ENCODE measurements at places on chromosomes 11 and 22.
A peak's percentile ranks its signal among the peaks of the same experiment; 100 is the strongest.

DNA sequence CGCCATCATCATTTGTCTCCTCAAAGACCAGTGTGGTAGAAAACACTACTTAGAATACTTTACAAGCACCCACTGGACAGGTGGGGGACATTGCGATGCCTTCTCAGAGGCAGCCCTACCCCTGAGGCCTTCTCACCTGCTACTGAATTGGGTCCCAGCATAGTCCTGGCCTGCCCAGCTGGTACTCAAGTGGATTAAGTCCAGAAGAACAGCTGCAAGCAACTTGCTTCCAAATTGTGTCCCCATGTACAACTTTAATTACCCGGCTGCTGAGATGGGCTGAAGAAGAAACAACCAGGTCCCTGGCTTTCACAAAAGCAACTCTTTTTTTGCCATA, 12.3 kb downstream of the ABTB2 start:
- H3K36me3 ChIP-seq, result no peaks in the 10 kb centered on the region
- peaks cover 21% of the 10 kb centered on the region for H3K4me1 ChIP-seq
- DNase-seq, result no peak
- no peak overlapping the region for H3K27ac ChIP-seq
- no peak overlapping the region for H3K4me3 ChIP-seq
- no peaks in the 10 kb centered on the region for H3K27me3 ChIP-seq

DNA sequence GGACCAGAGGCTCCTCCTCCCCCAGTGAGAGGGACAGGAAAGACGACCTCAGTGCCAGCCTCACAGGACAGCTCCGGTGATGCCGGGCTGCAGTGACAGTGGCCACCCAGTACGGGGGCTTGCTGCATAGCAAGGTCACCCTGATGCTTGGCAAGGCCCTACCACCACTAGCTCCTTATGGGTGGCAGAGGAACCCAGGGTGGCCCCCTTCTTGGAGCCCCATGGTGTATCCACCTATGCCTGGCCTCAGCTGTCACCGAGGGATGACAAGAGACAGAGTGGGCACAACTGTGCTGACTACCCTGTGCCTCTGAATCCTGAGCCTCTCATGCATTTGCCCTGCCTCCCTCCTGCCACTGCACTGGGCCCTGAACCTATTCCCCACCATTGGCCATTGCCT, 809.2 kb downstream of the TBC1D22A start:
- H3K4me1 ChIP-seq, result peaks cover 5% of the 10 kb centered on the region
- H3K4me3 ChIP-seq, result no peak overlapping the region
- DNase-seq, result no peak
- H3K27me3 ChIP-seq, result no peaks in the 10 kb centered on the region
- no peak overlapping the region for H3K27ac ChIP-seq

DNA sequence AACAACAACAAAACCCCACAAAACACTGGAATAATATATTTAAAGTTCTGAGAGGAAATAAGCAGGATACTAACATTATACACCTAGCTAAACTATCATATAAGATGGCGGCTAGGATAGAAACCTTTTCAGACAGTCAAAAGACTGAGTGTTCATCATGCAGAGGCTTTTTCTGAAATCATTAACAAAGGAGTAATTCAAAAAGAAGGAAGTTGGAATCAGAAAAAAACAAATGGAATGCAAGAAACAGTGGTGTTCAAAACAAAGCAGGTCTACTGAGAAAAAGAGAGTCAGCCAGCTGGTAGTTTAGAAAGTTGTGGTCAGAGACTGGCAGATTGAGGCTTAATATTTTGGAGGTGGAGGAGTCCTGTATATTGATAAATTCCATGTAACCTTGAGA, 30.1 kb upstream of the ZBTB44 start:
- H3K27me3 ChIP-seq, result no peaks in the 10 kb centered on the region
- H3K4me1 ChIP-seq, result no peaks in the 10 kb centered on the region
- no peak for DNase-seq

GRCh38 chr11:86954269-86955110, 705 bp downstream of the FZD4 start:
- H3K36me3 ChIP-seq, result peaks cover 23% of the 10 kb centered on the region
- H3K4me3 ChIP-seq, result peak overlapping the region; percentile 75
- no peak overlapping the region for H3K27ac ChIP-seq
- peaks cover 47% of the 10 kb centered on the region for H3K4me1 ChIP-seq
- DNase-seq, result peak; percentile 48

DNA sequence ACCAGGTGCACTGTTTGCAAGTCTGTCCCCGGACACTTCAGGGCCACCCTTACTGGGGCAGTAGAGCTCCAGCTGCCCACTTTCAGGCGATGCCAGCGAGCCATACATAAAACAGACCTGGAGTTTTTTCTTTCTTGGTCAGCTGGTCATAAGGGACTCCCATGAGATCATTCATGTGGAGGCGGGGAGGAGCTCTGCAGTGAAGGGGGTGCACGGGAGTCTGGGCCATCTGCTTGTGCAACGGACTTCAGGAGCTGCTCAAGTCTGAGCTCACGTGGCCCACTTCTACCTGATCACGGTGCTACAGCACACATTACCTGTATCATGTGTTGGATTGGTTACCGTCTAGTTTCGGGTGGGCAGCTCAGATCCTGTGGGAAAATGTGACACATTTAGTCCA, 9.2 kb upstream of the MRGPRF start:
- no peak overlapping the region for H3K4me3 ChIP-seq
- no peak overlapping the region for H3K27ac ChIP-seq
- H3K27me3 ChIP-seq, result no peaks in the 10 kb centered on the region

DNA sequence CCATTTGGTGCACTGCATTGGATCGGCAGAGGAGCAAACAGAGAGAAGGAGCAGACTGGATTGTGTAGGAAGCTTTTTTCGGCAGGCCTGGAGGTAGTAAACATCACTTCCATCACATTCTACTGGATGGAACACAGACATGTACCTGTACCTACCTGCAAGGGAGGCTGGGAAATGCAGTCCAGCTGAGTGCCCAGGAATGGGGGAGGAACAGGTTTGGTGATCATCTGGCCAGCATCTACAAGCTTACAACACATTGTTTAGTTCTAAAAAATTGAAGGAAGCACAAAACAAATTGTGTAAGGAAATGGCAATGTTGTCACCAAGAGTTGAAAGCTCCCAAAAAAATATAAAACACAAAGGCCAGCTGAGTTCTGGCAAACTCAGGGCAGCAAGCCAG, 19.1 kb downstream of the SMIM38 start:
- no peak for DNase-seq
- H3K27ac ChIP-seq, result no peak overlapping the region
- no peaks in the 10 kb centered on the region for H3K36me3 ChIP-seq
- H3K4me1 ChIP-seq, result no peaks in the 10 kb centered on the region

DNA sequence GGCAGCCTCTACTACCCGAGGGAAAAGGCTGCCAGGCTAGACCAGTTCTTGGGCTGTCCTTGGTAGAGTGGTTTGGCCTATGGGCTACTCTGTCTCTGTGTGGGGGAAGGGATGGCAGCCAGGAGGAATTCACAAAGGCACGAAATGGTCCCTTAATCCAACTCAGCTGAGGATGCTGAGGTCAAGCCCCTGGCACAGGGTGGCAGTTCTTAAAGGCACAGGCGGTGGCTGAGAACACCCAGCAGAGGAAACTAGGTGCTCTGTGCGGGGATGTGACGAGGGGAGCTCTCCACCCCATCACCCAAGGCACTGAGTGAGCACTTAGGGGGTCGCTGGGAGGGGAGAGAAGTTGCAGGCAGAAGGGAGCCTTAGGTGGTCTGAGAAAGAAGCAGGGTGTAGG, at the start of gene MFRP:
Gene MFRP (minus strand): TSS at position 101 of the 400 bp plus-strand sequence. CDS start 192 bp downstream, outside the sequence.
- no peak within 1 kb of the TSS for H3K4me3 ChIP-seq
- H3K27me3 ChIP-seq, result peaks cover 66% of the 10 kb centered on the region
- no peak for DNase-seq
- H3K27ac ChIP-seq, result no peak within 1 kb of the TSS

GRCh38 chr11:46616551-46617133, 385 bp downstream of the HARBI1 start:
- no peaks in the 10 kb centered on the region for H3K27me3 ChIP-seq
- H3K27ac ChIP-seq, result peak overlapping the region; percentile 97
- no peak for DNase-seq
- peaks cover 23% of the 10 kb centered on the region for H3K4me1 ChIP-seq
- H3K36me3 ChIP-seq, result peaks cover 7% of the 10 kb centered on the region
- H3K4me3 ChIP-seq, result peak overlapping the region; percentile 93

GRCh38 chr11:106017093-106017492, 4.9 kb downstream of the MSANTD4 start:
- DNase-seq, result no peak
- H3K27me3 ChIP-seq, result no peaks in the 10 kb centered on the region
- peaks cover 65% of the 10 kb centered on the region for H3K4me1 ChIP-seq

DNA sequence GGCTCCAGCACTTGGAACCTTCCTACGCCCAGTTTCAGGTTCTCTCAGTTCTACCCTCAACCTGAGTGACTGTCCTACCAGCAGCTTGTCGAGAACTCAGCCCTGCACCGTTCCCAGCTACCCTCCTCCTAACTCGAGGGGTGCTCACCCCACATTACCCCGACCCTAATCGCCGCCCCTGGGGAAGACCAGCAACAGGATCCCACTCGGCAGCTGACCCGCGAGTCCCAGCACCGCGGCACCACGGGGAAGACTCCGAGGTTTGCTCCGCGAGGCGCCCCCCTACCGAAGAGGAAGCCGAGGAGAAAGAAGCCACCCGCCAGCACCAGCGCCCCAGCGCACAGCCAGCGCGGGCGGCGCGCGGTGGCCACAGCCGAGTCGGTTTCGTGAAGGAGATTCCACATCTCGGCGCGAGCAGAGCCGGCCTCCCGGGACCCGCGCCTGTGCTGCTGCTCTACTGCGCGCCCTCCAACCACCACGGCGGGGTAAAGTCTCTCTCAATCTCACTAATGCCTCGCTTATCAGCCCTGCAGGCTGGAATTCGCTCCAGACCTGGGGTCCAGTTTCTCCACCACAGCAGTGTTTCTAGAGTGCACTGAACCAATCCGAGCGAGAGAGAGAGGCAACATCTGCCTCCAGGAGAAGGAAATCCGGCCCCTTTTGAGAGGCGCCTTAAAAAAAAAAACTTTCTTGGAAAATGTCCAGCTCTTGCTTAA, at the start of gene FOLH1:
Gene FOLH1 (minus strand): TSS at position 597 of the 716 bp plus-strand sequence. CDS start 193 bp downstream, at position 404.
- no peak within 1 kb of the TSS for H3K4me3 ChIP-seq
- peaks cover 43% of the 10 kb centered on the region for H3K36me3 ChIP-seq
- H3K4me1 ChIP-seq, result no peaks in the 10 kb centered on the region
- H3K27me3 ChIP-seq, result peaks cover 2% of the 10 kb centered on the region

GRCh38 chr11:131633921-131634715, 263.7 kb downstream of the NTM start:
- H3K27ac ChIP-seq, result 0 out of 2 replicates have a peak overlapping the region, but pooled peaks have one; percentile 34
- 0 out of 2 replicates have a peak, but pooled peaks cover 3% of the 10 kb centered on the region for H3K36me3 ChIP-seq
- no peak for DNase-seq

GRCh38 chr11:122656631-122657101, 1.1 kb downstream of the UBASH3B start:
- H3K4me3 ChIP-seq, result peak overlapping the region; percentile 93
- DNase-seq, result peak; percentile 50
- peaks cover 31% of the 10 kb centered on the region for H3K4me1 ChIP-seq
- peaks cover 4% of the 10 kb centered on the region for H3K36me3 ChIP-seq
- peaks cover 22% of the 10 kb centered on the region for H3K27me3 ChIP-seq
- H3K27ac ChIP-seq, result no peak overlapping the region

- H3K27ac ChIP-seq, result peak overlapping the region; percentile 63
- peaks cover 12% of the 10 kb centered on the region for H3K4me1 ChIP-seq
- no peaks in the 10 kb centered on the region for H3K36me3 ChIP-seq
- DNase-seq, result no peak
- H3K4me3 ChIP-seq, result no peak overlapping the region
Observed at GRCh38 chr11:70866834-70867233, 385.5 kb downstream of the SHANK2 start.

DNA sequence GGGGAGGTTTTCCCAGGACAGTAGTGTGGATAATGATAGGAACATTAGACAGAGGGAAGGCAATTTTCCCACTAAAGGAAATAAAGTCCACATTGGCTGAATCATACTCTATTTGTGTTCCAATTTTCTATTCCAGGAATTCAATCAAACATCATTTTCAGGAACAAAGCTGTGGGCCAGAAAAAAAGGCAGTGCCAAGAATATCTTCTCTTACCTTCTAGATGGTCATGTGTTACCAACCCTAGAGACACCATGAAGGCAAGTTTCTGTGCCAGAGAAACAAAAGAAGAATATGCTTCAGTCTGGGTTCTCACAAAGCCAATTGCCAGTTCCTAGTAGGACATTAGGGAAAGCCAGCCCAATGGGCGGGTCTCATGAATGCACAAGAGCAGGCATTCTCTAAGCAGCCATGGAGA, 27.5 kb downstream of the LARGE2 start:
- H3K4me1 ChIP-seq, result no peaks in the 10 kb centered on the region
- no peak overlapping the region for H3K27ac ChIP-seq
- no peak overlapping the region for H3K4me3 ChIP-seq
- peaks cover 21% of the 10 kb centered on the region for H3K36me3 ChIP-seq
- no peaks in the 10 kb centered on the region for H3K27me3 ChIP-seq

DNA sequence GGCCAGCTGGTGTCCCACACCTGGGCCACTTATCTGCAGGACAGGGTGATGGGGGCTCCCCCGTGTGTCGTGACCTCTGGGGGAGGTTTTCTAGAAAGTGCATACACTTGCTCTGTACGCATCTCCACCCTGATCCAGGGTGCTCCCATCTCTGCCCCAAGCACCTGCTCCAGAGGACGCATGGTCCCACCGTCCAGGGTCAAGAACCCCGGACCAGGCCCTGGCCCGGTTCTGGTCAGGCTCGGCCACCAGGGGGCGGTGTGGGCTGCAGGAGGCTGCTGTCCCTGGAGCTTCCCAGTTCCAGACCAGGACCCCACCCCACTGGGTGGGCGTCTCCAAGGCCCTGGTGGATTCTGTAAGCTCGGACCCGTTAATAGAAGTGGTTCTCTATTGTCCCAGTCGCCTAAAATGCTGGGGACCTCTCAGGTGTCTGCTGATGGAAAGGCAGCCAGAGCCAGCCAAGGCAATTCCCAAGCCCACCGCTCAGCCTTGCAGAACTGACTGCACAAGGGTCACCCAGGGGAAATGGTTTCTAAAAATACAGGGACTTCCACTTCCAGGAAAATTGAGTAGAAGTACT, 34.7 kb upstream of the SEPTIN5 start:
- H3K4me3 ChIP-seq, result no peak overlapping the region
- no peak overlapping the region for H3K27ac ChIP-seq
- H3K27me3 ChIP-seq, result peaks cover 4% of the 10 kb centered on the region
- DNase-seq, result peak; percentile 91

GRCh38 chr11:44351898-44352498, 42.1 kb upstream of the ALX4 start:
- H3K27me3 ChIP-seq, result no peaks in the 10 kb centered on the region
- H3K4me1 ChIP-seq, result peaks cover 3% of the 10 kb centered on the region

DNA sequence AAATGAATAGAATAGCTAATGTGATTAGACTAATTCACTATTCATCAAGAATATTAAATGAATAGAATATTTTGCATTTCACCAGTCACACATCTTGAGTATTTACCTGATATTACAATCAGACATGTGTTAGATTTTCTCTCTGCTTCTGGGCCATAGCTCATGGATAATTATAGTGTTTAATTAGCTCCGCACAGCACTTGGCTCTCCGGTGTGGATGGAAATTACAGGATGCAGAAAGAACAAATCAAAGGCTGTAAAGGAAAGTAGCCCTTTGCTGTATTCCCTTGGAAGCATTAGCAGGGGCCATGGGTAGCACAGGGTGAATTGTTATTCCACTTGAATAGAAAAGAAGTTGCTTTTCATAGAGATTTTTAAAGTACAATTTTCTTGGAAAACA, 320.3 kb upstream of the SORL1-AS1 start:
- no peak overlapping the region for H3K4me3 ChIP-seq
- no peaks in the 10 kb centered on the region for H3K36me3 ChIP-seq
- H3K4me1 ChIP-seq, result no peaks in the 10 kb centered on the region
- no peak for DNase-seq
- H3K27me3 ChIP-seq, result no peaks in the 10 kb centered on the region

Data from WTC11 (cell line).